GM18507 (cell line): ENCODE measurements at places on chromosomes 16 and 17.

GRCh38 chr16:28975158-28975599 lies 601 bp downstream of the SPNS1 start:
- no peak for DNase-seq

GRCh38 chr16:86199871-86200695 lies 301.1 kb downstream of the IRF8 start:
- DNase-seq = no peak

DNA sequence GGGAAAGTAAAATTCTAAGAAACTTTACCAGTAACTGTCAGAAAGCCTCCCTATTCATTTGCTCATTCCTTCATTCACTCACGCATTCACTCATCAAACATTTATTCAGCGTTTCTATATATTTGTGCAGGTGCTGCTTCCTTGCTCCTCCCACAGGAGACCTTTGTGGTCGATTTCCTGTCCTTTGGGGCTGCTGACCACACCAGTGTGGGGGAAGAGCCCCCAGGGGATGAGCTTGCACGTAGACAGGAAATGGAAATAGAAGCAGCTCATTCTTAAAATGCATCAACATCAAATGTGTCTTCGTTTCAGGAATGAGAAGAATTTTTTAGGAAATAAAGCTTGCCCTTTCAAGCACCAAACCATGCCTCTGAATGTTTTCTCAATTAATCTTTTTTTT lies 9.6 kb downstream of the PIK3R6 start:
- peak; percentile 49 for DNase-seq

GRCh38 chr17:74017466-74017865 lies 186.0 kb upstream of the RPL38 start:
- DNase-seq = no peak

GRCh38 chr16:19094542-19095365 lies 19.0 kb upstream of the ITPRIPL2 start:
- DNase-seq = no peak

DNA sequence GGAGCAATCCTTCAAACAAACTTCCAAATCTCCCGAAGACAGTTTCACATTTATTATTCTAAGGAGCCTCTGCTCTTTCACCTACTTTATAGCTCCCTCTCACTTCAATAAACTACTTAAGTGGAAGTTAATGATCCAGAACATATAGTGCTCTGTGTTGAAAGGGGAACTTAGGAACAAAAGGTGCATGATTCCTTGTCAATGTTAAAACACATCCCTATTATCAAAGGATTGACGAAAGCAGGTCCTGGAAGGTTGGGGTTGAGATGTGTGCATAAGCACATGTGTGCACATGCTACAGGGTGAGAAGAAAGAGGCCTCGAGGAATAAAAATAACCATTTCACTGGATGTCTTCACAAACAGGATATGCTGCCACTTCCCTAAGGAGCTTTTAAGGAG lies 170.3 kb downstream of the SLC39A11 start:
- DNase-seq = no peak

DNA sequence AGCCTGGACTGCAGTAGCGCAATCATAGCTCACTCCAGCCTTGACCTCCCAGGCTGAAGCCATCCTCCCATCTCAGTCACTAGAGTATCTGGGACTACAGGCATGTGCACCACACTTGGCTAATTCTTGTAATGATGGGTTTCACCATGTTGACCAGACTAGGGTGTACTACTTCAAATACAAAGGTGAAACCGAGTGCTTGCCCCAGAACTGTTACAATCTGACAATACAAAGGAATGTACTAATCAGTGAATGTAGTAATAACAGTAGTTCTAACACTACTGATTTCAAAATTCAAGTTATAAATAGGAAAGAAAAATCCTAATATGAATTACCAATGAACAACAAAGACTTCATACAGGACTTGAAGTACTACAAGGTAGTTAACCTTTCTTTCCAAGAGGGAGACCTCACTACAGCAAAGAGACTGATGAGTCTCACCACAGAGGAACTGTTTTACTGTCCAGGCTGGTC lies 24.4 kb downstream of the CRK start:
- DNase-seq = no peak

DNA sequence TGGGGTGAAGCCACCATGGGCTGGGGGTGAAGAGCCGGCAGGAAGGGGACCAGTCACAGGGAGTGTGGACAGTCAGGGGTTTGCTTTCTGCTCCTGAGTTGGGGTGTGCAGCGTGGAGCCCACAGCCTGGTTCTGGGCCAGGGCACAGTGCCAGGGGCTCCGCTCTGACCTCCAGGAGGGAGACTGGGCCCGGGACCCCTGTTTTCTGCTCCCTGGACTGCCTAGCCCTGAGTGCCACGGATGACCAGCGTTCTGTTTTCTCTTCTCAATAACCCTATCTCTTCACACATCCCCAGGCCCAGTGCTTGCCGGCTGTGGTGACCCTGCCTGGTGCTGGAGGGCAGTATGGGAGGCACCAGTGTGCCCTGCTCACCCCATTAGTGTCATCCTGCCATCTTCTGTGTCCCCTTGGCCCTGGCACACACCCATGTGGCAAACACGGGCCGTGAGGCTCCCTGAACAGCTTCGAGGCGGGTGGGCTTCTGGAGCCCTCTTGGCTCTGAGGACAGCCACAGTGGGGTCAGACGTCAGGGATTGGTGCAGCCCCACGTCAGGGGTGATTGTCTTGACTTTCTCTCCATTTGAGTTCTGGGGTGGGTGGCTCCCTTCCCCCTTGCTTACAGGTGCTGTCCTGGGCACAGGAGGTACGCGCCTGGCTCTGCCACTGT lies 1.1 kb downstream of the CEMP1 start:
- no peak for DNase-seq

GRCh38 chr17:61394630-61395408 lies 4.8 kb upstream of the TBX2 start:
- DNase-seq = no peak

DNA sequence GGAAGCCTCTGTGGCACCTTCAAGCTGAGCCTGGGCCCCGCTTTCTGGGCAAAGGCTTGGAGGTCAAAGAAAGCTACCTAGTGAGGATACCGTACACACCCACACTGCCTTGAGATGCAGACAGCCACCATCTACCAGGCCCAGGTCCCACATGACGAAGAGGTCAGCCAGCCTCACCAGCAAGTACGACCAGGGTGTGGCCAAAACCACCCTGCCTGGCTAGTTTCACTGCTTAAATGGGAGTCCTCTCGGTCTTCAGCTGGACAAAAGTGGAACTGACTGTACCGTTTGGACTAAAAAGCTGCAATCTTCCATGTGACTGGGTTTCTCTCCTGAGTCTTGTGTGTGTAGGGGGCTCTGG lies 21.6 kb downstream of the VASN start:
- DNase-seq = no peak

GRCh38 chr16:68265078-68265920 lies 973 bp downstream of the SLC7A6 start:
- DNase-seq = no peak

DNA sequence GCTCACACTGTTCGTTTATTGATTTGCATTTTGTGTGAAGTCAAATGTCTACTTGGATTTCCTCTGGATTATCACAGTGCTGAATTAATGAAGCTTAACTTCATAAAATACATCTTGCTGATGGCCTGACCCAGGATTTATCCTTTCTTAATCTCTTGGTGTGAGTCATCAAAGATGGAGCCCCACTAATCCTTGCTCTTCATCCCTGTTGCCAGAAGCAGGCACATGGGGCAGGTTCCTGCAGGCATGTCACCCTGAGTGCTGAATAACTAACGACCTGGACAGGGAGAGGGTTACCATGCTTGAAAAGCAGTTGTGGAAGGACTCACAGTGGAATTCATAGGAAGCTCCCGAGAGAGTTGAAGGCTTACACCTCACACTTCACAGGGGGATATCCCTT lies 56.0 kb upstream of the FA2H start:
- no peak for DNase-seq

GRCh38 chr16:10846213-10846998 lies 27.8 kb upstream of the TVP23A start:
- no peak for DNase-seq

DNA sequence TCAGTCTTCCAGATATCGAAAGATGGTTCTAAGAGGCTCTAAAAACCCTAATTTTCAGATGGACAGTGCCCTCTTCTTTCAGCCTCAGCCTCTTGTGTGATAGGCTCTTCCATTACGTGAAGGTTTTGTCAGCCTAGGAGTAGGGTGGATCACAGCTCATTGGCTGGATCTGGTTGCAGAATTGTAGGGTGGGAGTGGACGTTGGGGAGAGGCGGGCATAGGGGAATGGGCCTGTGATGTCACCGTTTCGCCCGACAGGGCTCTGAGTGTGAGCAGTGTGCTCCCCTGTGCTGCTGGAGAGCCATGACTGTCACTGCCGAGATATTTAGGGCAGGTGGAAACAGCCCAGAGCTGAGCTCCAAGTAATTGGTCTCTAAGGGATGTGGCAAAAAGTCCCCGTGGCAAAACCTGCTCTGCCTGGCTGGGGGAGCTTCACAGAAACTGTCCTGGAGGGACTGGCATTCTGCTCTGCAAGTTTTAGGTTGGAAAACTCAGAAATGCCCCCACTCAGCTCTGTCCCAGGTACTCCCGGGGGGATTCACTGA lies 6.2 kb upstream of the WFIKKN1 start:
- no peak for DNase-seq

- no peak for DNase-seq
Observed at GRCh38 chr17:71631483-71631882, 489.3 kb upstream of the SOX9 start.

DNA sequence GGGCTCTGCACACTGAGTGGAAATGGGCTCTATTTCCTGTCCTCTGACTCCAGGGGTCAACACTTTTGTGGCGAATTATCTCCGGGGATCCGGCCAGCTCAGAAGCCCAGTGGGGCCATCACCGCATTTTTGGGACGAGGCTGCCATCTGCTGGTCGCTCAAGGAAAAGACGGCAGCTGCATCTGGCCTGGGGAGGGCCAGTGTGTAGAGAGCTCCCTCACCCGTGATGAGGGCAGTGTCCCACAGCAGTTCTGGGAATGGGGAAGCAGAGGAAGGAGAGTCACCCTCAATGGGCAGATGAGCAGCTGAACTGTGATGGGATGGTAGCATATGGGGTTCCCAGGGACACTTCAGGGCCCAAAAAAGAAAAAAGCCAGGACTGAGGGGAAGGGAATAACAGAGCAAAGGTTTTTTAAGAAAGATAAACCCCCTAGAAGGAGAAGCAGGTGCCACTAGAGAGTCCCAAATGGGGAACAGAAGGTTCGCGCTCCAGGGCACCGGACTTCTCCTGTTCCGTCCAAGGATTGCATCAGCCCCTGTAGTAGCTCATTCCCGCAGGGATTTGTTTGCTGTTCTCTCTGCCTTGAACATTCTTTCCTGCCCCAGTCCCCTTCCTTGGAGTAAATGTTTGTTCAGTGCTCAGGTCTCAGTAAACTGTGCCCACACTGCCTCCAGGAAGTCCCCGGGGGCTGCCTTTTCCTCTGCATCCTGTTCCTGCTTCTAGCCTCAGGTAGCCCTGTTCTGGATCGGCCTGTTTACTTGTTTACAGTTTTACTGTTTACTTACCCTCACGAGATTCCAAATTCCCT lies 9.3 kb upstream of the ABCC12 start:
- DNase-seq = peak; percentile 52

GRCh38 chr16:10878328-10878643 lies 1.3 kb downstream of the CIITA start:
- no peak for DNase-seq

GRCh38 chr17:20281860-20282259 lies 185.5 kb downstream of the LGALS9B start:
- no peak for DNase-seq
